Amniotic epithelial cell (primary cell): ENCODE measurements at places on chromosomes 11 and 22.

GRCh38 chr11:1832920-1833295 lies 1.9 kb upstream of the SYT8 start:
- no peak for DNase-seq

DNA sequence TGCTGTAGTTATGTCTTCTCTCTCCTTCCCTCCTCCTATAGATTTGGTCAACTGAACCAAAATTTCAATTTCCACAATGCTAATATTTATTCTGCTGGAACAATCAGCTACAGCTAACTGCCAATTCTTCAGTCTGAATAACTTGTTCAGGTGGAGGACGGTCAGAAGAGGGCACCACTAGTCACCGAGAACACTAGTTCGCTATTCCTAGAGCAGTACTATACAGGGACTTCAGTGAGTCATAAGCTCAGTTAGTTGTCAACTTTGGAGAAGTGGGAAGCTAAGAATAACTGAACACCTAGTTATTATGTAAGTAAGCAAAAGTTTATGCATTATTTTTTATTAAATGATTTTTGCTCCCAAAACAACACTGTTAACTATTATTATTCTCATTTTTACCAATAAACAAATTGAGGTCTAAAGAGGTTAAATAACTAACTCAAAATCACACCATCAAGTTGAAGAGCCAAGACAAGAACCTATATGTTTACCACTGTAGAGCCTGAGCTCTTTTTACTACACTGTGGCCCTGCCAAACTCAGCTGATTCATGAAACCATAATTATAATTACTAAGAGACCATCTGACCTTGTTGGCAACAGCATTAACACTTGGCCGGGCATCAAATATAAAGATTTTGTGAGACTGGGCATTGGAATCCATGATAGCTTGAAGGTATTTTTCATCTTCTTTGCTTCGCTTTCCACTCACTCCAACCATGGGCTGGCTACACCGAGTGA lies 59.0 kb downstream of the CEP57 start:
- DNase-seq: peak; percentile 85

- DNase-seq: no peak
Measured at GRCh38 chr11:114133548-114134329, 74.2 kb downstream of the ZBTB16 start.

DNA sequence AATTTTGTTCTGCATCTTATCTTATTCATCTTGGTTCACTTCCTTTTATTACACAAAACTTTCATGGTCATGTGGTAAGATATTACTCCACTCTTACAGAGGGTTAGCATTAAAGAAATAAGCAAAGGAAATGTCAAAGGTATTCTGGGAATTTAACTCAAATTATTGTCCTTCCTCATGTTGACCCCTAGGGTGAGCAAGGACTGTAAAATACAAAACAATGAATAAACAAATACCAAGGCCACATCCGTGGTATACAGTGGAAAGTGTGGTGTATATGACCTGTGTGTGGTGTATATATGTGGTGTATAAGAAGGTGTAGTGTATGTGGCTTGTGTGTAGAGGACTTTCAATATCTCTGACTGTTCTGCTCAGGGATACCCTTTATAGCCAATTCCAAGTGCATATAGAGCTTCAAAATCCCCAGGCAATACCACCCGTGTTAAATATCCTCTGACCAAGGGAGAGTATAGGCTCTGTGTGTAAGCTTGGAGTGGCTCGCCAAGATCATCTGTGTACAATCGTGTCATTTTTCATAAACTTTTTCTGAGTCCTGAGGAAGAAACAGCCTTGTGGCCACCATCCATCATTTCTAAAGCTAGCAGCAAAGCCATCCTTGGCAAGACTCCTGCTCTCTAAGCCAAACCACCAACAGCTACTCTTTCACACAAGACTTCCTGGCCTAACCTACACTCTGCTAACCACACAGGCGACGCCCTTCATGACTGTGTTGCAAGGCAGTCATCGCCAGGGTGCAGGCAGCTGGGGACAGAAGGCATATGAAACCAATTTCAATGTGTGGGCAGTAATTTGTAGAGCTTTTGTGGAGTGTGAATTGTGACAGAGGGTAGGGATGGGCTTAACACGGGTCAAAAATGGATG lies 548.0 kb downstream of the ETS1 start:
- peak; percentile 96 for DNase-seq

- no peak for DNase-seq
Measured at GRCh38 chr11:93952082-93952780, 68.9 kb upstream of the HEPHL1 start.

DNA sequence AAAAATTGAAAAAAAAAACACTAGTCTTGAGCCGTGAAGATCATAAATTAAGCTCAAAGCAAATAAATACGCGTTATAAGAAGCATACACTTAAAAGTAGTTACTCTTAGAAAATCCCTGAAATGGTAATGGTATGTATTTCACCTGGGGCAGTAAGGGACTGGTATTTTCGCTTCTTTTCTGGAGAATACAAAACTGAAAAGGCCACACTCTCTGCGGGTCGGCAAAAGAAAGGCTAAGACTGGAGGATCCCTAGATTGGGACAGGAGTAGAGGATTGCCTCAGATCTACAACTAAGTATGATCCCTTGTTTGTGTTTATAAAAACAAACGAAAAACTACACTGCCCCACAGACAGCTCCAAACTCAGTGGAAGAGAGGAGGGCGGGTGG lies 617 bp downstream of the TSG101 start:
- DNase-seq: peak; percentile 10

GRCh38 chr11:120034176-120034875 lies 103.6 kb downstream of the TRIM29 start:
- no peak for DNase-seq

- peak; percentile 1 for DNase-seq
Measured at GRCh38 chr11:81963018-81963417, 770.6 kb downstream of the FAM181B start.

- DNase-seq: no peak
Measured at GRCh38 chr22:42342426-42343120, 72.1 kb upstream of the TCF20 start.

DNA sequence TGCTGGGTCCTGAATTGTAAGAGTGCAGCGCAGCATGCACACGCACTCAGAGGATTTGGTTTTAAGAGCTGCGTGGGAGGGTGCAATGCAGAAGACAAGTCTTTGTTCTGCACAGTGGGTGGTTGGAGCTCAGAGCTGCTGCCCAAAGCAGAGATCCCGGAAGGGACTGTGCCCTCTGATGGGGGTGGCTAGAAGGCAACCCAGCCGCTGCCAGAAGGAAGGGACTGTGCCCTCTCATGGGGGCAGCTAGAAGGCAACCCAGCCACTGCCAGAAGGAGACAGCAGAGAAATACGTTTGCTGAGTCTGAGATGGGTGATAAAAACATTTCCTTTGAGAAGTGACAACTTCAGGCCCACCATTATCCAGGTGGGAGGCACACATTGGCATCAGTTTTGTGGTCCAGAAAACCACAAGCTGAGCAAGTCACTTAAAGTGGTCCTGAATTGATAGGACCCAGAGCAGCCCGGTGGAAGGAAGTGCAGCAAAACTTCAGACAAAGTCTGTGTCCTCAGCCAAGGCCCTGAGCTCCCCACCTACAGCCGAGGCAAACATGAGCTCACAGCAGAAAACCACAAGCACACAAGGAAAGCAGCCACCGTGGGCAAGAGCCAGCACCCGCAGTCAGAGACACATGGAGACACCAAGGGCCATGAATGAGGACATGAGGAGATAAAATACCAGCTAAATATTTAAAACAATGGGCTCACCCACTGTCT lies 4.3 kb downstream of the KRTAP5-6 start:
- no peak for DNase-seq

GRCh38 chr22:42770941-42771647 lies 50.4 kb upstream of the A4GALT start:
- DNase-seq: no peak

DNA sequence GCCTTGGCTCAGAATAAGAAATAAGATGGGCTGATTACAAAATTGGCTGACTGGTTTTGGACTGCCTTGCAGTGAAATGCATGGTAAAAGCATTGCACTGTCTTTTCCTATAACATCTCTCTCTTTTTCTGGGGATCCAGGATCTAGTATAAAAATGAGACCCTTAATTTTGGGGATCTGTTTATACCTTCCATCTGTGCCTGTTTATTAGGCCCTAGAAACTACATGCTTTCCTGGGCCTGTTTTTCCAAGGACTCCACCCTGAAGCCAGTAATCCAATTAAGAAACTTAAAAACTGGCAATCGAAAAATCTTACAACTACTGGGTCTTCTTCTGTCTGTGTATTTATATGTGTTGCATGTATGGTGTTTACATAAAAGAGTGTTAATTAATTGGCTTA lies 14.5 kb downstream of the HORMAD2 start:
- DNase-seq: peak; percentile 15

DNA sequence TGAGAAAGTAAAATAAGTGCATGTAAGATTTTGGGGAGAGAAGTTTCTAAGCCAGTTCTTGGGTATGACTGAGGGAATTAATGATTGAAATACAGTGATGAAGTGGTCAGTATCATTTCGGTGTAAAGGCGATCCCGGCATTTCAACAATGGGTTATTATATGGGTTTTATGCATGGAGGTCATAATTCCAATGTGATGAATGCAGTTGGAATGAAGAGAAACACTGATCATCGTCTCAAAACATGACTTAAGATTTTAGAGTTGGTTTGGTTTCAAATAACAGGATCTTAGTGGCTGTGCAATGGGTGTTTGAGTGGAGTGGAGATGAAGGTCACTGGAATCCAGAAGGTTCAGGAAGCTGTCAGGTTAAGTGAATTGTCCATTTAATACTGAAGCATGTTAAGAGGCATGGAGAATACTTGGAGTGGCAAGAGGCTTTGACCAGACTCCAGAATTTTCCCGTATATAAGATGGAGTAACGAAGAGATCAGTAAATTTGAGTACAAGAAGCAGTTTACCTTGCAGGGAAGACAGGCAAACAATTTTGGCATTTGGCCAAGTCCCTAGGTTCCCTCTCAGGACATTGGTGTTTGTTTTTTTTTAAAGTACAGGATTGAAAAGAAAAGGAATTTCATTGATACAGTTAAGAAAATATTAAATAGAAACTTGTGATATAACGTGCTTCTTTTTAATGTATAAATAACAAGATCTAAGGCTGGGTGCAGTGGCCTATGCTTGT lies 96.4 kb upstream of the BIRC3 start:
- peak; percentile 41 for DNase-seq

DNA sequence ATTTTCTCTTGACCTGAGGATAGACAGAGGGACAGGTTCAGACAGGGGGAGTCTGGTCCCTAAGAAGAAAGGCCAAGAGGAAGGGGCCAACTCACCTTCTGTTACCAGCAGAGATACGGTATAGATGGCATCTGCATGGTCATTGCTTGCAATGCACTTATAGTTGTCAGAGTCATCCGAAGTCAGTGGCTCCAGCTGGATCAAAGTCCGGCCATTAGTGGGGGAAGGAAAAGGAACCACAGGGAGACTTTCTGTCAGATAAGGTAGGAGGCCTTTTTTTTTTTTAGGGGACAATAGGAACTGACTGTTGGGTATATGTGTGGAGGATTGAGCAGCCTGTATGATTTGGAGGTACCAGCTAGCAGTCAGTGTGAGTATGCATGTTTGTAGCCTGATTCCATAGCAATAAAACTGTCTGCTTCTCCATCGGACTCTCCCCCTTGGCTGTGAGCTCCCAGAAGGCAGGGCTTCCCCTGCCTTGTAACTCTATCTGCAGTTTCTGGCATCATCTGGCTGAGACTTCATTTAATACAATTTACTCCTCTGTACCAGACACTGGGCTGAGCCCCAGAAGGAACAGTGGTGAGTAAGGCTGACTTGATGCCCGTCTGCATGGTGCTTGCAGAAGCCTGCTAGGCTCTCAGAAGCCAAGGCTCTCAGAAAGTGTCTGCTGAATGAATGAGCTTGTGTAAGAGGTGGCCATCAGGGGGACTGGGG lies 5.7 kb downstream of the IGSF22 start:
- peak; percentile 23 for DNase-seq

GRCh38 chr11:60914633-60915247 lies 782 bp downstream of the TMEM109 start:
- peak; percentile 34 for DNase-seq

GRCh38 chr11:36373016-36374010 lies 77.2 kb downstream of the PRR5L start:
- DNase-seq: peak; percentile 73

DNA sequence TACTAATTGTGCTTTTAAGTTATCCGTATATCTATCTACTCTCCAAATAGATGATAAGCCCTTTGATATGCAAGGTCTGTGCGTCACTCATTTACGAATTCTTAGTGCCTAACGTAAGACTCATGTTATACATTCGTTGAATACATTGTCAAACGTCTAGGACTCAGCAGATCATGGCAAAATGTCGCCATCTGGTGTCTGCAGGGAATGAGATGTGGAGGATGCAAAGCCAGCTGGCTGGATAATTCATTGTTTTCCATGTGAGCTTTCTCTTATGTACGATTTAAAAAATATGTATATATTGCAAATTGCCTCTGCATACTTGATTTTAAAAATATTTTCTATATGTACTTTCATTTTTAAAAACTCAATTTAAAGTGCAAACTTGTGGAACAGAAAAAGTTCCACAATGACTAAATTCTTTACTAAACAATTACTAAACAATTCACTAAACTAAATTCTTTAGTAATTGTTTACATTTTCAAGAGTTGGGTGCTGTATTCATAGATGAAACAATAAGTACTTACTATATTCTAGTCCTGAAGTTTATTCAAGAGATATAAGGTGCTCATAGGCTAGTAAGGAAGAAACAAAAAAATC lies 33.8 kb downstream of the ZNF202 start:
- DNase-seq: peak; percentile 61
